ENCODE measurements at places on chromosomes 1 and 21.

GRCh38 chr1:24181619-24182018, 5.5 kb downstream of the IFNLR1 start:
- no peak for DNase-seq

DNA sequence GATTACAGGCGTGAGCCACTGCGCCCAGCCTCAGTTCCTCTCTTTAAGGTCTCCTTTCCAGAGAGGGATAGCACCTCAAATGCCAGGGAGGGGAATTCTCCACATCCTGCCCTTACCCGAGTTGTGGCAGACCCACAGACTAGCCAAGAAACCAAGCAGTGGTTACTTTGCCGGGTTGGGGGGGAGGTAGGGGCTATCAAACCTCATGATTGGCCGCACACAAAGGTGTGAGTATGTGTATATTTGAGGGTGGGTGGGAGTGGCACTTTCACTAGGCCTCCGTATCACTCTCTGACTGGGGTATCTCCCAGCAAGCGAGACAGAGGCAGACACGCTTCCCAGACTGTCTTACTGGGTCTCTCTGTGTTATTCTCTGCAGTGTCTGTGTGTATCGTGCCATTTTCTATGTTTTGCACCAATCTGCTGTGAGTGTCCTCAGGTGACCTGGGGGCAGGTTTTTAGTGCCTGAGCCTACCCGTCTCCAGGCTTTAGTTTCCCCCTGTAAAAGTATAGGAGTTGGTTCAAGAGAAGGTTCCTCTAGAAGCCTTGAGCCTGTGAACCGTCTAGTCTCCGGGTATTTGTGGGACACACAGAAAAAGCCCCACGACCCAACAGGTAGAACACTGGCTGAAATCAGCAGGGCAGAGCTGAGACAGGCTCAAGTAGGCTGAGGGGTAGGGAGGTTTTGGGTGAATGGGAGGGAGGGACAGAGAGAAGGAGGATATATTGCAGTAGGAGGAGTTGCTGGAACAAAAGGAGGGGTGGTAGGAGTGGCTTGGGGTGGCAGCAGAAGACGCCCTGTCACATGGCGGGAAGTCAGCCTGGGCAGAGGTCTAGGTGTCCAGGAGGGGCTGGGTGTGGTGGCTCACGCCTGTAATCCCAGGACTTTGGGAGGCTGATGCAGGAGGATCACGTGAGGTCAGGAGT, 10.3 kb downstream of the LMNA start:
- DNase-seq, result no peak

DNA sequence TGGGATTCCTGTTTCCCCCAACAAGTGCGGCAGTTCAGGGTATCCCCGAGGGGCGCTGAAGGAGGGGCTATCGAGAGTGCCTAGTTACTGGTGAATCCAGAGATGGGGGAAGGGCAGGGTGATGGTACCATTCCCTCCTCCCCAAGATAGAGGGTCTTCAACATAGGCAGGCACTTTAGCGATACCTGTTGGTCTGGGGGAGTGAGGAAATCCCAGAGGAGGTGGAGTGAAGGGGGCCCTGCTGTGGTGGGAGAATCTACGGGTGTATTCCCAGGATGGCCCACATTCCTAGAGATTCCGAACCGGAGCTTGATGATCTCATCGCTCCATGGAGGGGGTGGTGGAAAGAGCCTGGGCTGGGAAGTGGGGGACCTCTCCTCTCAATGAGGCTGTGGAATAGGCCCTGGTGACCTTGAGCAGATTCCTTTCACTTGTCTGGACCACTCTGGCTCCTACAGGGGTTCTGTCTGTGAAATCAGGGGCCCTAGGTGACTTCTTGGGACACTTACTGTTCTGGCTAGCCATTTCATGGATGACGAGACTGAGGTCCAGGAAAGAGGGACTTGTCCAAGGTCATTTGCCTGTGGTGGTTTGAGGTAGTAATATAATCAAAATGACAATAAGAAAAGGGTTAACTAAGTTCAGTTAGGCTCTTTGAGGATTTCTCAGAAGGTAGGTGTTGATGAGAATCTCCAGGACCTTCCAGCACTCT, 52.7 kb upstream of the SYNC start:
- no peak for DNase-seq

DNA sequence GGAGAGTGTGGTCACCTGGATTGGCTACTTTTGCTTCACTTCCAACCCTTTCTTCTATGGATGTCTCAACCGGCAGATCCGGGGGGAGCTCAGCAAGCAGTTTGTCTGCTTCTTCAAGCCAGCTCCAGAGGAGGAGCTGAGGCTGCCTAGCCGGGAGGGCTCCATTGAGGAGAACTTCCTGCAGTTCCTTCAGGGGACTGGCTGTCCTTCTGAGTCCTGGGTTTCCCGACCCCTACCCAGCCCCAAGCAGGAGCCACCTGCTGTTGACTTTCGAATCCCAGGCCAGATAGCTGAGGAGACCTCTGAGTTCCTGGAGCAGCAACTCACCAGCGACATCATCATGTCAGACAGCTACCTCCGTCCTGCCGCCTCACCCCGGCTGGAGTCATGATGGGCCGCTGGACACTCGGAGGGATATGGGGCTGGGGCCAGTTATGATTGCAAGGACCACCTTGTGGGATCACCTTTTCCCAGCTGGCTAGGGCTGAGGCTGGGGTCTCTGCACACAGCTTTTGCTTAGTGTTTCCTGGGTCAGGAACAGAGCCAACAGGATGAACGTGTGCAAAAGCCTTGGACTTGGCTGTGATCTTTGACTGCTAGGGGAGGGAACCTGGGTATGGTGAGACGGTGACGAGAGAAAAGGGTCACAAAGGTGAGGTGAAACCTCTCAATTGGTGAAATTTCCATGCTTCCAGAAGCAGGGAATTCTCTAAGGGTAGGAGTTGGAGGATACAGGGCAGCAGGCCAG, 4.3 kb upstream of the GNAI3 start:
- DNase-seq, result no peak

GRCh38 chr1:10170239-10170574, 40.2 kb upstream of the KIF1B start:
- DNase-seq, result no peak

GRCh38 chr1:177273141-177273540, 102.4 kb downstream of the BRINP2 start:
- DNase-seq, result no peak

DNA sequence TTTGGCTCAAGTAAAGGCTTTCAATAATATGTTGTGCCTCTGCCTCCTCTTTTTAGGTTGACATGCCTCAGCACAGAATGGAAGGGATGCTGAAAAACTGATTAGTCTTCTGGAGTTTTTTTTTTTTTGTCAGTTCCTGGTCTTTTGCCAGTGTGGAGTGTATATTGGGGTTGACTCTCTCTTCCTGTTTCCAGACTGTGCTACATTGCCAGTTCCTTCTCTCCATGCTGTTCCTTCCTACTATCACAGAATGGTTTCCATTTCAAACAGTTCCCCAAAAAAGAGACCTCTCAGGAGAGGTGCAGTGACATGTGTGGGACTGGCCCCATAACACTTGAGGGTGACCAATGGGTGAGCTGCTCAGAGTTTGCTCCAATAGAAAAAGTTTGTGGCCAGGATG, 101.7 kb upstream of the ETV3 start:
- DNase-seq, result no peak

GRCh38 chr1:41619511-41620364, 135.3 kb upstream of the EDN2 start:
- DNase-seq, result no peak

GRCh38 chr1:117857418-117857817, 72.0 kb downstream of the GDAP2 start:
- DNase-seq, result no peak

DNA sequence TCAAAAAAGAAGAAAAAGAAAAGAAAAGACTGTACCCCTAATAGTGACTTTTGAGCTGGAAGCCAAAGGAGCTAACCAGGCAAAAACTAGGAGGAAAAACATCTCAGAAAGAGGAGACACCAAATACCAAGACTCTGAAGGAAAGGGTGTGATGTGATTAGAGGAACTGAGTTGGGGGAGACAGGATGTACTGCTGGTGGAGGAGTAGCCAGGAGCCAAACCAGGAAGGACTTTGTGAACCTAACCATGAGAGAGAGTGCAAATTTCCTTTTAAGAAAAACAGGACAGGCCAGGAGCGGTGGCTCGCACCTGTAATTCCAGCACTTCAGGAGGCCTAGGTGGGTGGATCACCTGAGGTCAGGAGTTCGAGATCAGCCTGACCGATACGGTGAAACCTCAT, 4.1 kb upstream of the RBP7 start:
- DNase-seq, result no peak

DNA sequence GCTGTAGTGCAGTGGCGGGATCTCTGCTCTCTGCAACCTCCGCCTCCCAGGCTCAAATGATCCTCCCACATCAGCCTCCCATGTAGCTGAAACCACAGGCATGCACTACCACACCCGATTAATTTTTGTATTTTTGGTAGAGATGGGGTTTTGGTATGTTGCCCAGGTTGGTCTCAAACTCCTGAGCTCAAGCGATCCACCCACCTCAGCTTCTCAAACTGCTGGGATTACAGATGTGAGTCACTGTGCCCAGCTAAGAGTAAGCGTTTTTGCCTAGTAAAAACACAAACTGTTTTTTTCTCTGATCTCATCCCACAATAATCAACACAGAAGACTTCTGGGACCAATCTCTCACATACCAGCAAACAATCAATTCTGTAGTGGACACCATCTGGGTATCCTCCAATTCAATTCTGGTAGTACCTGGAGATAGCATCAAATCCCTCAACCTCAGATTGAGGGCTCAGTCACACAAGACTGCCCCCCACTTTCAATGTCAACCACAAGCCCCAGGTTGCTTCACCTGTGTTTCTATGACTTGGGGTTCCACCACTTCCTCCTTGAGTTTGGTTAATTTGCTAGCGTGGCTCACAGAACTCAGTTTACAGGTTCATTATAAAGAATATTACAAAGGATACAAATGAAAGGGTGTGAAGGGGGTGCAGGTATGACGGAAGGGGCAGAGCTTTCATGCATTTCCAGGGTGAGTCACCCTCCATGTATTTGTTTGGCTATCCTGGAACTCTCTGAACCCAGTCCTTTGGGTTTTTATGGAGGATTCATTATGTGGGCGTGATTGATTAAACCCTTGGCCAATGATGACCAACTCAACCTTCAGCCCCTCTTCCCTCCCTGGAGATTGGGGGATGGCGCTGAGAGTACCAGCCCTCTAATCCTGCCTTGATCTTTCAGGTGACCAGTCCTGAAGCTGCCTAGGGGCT, 40.0 kb upstream of the RHOU start:
- DNase-seq, result no peak

- no peak for DNase-seq
Observed at GRCh38 chr1:185636848-185637247, 97.3 kb upstream of the HMCN1 start.

DNA sequence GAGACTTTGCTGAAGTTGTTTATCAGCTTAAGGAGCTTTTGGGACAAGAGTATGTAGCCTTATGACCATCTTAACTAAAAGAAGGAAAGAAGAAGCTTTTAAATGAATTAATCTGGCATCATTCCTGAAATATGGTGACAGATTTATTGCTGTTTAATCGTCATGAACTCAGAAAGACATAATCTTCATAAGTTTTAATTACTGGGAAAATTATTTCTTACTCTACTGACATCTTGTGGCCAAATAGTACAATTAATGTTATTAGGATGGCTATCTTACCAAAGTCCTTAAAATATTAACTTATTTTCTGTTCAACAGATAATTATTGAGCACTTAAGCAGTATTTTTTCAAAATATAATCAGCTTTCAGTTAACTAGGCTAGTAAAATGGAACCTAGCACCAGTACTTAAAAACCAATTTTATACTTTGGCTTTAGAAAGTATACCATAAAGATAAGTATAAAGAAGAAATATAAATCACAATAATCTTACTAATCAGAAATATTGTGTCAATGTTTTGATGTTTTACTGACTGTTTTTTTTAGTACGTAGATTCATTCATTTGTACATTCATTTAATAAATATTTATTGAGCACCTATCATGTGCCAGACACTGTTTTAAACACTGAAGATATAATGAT, 34.7 kb upstream of the GPR25 start:
- no peak for DNase-seq

DNA sequence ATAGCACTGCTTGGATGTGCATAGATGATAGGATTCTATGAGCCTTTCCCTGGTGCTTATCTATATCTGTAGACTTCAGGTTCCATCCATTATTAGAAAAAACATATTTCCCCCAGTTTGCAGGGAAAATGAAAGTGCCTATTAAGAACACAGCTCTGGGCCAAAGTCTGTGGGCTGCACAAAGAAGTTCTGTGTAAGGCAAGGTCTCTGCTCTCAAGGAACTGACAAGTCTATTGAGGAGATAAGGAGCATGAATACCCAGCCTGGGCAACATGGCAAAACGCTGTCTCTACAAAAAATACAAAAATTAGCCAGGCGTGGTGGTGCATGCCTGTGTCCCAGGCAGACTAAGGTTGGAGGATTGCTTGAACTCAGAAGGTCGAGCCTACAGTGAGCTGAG, 22.3 kb upstream of the SDE2 start:
- DNase-seq, result no peak

- DNase-seq, result no peak
Observed at GRCh38 chr1:104132382-104132973, 382.8 kb downstream of the AMY1C start.

GRCh38 chr1:79388694-79389361, 382.3 kb upstream of the ADGRL4 start:
- DNase-seq, result no peak

DNA sequence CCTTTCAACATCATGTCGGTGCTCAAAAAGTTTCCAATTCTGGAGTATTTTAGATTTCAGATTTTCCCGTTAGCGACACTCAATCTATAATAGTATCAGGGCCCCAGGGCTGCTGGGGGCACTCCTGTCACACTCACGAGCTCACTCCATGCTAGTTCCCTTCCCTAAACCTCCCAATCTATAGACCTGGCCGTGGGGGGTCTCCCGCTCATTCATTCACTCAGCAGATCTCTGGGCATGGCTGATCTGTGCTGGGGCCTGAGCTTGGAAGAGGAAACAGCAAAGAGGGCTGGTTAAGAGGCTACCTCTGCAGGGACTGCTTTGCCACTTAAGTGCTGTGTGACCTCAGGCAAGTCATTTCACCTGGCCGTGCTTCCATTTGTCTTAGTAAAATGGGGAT, 46.8 kb upstream of the LAPTM5 start:
- DNase-seq, result no peak

DNA sequence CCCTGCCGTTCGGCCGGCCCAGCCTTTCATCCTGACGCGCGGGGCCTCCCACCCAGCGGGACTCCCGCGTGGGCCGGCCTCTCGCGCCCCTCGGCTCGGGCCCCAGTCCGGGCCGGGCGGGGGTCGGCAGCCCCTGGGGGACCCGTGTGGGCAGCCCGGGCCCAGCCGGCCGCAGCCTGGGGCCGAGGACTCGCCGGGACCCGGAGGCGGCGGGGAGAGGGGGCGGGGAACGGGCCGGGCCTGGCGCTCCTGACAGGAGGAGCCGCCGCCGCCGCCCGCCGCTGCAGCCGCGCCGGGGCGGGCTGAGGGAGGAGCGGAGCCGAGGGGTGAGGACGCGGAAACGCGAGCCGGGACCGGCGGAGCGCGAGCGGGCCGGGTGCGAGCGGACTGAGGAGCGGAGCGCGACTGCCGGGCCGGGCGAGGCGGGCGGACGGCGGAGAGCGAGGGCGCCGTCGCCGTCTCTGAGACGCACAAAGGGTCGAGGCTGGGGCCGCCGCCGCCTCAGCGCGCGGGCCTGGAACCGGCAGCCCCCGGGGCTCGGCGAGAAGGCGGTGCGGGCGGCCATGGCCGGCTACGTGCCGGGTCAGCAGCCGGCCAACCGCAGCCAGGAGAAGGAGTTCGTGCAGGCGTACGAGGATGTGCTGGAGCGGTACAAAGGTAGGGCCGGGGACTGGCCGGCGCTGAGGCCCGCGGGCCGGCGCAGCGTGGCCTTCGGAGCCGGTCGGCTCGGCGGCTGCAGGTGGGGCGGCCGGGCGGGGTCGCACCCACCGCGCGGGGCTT, 79.1 kb downstream of the NDUFS5 start:
- no peak for DNase-seq

- no peak for DNase-seq
Observed at GRCh38 chr1:83516369-83516768, 482.6 kb downstream of the TTLL7 start.

GRCh38 chr1:207762622-207763021, 10.8 kb downstream of the CD46 start:
- DNase-seq, result no peak
